Stimulated activated CD4-positive, alpha-beta T cell treated with anti-CD3 and anti-CD28 coated beads, Interleukin-15, amount 100 ng/mL, for 24 hours (primary cell): ENCODE measurements at places on chromosomes 7 and 10.

DNA sequence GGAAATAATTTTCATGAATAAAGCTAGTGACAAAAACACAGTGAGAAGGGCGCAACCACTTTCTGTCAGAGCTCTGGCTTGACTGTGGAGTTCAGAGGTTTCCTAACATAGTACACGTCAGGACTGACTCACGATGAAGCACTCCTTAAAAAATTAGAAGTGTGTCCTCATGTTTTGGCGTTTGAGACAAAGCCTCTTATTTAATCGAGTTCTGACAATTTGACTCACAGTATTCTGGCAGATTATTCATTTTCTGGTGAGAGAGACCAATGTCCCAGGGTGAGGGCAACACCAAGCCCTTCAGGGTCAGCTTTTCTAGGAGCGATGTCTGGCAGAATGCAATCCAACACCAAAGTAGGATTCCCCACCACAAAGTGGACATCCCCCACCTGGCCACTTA is 108.7 kb downstream of the DIP2C start:
- no peak for DNase-seq

DNA sequence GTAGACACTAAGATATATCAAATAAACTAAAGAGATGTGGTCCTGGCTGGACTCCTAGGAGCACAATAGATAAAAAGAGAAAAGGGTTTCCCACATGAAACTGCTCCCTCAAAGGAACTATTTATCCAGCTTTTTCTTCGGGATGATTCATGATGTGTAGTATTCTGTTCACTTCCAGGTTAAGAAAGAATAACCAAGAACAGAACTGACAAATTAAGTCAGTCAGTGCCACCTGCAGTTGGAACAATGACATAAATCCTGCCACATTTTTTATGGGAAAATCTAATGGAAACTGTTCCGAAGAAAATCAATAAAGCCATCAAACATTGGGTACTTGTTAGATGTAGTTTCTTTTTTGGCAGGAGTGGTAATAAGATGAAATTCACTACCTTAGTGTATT is 87.1 kb downstream of the POLR1F start:
- DNase-seq = no peak

DNA sequence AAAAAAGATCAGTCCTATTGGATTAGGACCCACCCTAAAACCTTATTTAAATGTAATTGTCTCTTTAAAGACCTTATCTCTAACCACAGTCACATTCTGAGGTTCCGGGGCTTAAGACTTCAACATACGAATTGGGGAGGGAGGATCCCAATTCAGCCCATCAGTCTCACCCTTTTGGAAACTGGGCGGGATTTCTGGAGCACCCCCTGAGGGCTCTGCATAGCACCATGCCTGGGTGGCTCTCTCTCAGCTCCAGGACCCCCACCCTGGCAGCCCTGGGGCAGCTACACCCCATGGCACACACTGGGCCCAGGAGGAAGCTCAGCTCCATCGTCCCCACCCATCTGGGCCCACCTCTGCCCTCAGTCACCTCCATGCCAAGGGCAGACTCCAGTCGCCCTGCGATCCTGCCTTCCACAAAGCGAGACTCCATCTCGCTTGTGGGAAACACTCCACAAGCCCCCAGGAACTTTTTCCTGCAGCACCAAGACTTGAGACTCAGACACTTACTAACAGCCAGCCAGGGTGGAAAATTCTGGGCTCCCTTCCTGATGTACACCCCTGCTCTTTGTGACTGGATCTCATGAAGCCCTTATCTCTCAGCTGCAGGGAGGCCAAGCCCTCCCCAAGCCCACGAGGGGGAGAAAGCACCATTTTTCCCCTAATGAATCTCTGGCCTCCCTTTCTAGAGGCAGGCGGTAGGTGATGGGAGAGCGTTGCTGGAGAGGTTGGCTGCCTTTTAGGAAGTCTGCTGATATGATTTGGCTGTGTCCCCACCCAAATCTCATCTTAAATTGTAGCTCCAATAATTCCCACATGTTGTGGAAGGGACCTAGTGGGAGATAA is 90.8 kb upstream of the KDM7A start:
- DNase-seq = no peak

DNA sequence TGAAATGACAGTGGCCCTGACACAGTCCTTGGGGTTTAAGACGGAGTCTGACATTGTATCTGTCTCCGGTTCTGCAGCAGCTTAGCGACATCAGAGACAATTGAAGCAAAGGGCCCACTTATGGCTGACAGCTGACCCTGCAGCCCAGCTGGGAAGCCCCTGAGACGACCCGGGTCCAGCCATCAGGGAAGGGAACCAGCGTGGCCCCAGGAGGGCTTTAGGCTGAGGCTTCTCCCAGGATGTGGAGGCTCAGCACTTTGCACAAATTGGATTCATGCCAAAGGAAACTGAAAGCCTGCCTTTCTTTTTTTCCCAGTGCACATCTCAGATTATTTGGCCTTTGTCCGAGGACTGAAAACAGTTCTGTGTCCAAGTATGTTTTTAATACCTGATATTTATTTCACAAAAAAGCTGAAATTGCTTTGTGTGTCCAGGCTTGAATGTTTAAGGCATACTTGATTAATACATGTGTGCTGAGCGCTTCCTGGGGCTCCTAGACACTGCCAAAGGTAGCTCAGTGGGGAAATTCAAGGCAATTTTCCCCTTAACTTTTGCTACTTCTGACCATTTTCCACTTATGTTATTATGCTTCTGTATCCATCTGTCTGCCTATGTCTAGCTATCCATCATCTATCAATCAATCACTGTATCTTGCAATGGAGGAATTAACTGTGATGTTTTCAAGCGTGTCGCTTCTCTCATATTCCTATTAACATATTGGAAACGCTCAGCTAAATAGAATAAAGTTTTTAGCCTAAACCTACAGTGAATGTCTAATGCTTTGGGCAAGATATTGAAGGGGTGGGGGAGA is 34.8 kb downstream of the KLF6 start:
- no peak for DNase-seq

DNA sequence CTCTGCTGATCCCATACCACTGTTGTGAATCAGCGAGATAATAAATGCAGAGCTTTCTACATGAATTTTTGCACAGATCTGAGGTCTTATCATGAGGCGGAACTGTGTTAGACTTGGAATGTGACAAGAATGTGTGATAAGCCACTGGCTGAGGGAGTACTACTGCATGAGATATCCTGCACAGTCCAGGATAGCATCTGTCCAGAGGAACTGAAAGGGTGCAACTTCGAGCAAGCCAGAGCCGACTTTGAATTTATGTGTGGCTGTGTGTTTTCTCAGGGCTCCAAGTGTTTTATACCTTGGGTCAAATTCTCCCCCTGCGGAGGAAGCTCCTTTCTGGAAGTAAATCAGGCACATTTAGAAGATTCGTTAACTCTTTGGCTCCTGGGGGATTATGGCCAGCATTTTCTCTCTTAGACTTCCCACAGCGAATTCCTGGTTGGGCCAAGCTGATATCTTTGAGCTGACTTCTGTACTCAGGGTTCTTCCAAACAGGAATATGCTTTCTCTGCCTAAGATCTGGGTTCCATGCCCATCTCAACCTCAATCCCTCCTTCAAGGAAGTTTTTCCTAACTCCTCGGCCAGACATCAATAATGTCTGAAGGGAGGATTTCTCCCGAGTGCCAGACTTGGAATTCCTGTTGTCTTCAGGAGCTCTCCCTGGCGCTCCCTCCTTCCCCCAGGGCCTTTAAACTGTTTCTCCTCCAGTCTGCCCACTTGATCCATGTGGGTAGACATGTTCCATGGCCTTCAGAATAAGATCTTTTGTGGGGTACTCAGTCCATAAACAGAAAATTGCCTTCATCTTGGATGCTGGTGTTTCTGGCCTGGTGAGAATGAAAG is 2.5 kb upstream of the MEST start:
- no peak for DNase-seq

DNA sequence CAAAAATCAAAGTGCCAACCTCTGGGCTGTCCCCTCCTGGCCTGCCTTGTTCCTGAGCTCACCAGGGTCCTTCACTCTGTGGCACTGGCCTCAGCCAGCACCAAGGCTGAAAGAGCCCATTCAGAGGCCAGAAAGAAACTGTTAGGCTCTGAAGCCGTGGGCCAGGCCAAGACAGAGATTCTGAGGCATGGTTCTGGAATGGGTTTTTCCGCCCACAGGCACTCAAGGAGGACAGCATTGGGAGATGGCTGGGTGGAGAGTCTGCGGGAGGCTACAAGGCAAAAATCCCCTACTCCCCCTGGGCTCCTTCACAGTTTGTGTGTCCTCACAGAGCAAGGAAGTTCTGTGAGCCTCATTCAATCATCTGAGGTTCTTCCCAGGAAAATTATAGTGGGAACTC is 31.7 kb downstream of the GRIFIN start:
- no peak for DNase-seq

GRCh38 chr10:90589825-90590224 is 268.0 kb downstream of the HTR7 start:
- DNase-seq = no peak

GRCh38 chr7:79615466-79615865 is 162.0 kb upstream of the MAGI2 start:
- no peak for DNase-seq
